ENCODE measurements at places on chromosomes 16 and 17.

DNA sequence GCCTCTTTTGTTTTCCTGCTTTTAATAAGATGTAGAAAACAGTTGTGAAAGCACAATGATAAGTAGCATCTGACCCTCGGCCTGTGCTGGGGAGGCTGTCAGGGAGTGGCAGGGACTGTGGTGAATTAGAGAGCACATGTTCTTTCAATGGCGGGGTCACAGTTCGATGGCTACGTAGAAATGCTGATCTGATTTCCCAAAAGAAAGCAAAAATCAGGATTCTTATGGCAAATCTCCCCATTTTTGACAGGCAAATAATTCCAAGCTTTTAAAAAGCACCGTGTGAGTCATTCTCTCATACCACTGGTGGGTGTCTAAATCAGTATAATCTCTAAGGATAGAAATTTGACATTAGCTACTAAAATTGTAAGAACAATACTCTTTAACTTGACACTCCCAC is 4.2 kb upstream of the MAPK7 start:
- no peak for DNase-seq

DNA sequence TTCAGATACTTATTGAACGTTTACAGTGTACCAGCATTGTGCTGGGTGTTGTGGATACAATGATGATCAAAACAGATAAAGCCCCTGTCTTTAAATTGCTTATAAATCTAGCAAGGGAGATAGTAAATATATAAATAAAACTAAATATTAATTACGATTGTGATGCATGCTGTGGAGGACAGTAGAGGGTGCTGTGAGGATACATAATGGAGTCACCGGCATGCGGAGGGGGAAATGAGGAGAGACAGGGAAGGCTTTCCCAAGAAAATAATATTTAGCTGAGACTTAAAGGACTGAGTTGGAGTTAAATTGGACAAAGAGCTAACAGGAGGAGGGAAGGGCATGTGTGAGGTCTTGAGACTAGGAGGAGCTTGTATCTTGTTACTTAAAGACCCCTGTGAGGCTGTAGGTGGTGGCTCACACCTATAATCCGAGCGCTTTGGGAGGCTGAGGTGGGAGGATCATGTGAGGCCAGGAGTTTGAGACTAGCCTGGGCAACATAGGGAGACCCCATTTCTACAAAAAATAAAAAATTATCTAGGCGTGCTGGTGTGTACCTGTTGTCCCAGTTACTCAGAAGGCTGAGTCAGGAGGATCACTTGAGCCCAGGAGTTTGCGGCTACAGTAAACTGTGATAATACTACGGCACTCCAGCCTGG is 2.4 kb downstream of the DHRS7B start:
- DNase-seq, result no peak

DNA sequence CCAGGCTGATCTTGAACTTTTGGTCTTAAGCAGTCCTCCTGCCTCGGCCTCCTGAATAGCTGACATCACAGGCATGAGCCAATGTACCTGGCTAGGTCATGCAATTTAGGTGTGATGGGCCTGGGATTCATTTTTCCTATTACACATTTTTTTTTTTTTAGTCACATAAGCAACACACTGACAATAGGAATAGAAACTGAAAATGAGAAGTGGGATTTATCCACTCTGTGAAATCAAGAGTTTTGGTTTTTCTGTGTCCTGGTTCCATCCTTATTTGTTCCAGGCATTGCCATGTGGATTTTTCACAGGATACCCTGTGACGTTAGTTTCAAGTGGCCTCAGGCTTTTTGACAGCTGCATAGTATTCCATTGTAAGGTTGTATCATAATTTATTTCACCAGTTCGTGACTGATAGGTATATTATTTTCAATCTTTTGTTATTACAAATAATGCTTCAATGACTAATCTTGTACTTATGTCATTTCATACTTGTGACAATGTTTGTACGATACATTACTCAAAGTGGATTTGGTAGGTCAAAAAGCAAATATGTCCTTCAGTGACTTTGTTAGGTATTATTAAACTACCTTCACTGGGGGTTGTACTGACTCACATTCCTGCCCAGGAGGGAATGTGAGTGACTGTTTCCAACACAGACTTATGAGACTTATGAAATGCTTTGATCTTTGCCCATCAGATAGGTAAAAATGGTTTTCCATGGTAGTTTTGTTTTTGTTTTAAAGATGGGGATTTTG is 10.6 kb downstream of the ADCY7 start:
- DNase-seq, result no peak

DNA sequence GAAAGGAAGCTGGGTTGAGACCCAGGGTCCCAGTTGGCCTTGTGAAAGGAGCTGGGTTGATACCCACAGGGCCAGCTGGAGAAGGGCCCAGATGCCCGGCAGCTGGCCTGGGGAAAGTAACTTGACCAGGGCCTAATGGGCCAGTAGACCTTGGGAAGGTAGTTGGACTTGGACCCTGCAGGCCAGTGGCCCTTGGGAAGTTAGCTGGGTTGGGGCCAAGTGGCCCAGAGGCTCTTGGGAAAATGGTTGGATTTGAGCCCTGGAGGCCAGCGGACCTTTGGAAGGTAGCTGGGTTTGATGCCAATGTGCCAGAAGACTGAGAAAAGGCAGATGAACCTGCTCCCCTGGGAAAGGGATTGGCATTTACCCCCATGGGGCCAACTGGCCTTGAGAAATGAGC is 13.4 kb downstream of the CHTF8 start:
- DNase-seq, result no peak

DNA sequence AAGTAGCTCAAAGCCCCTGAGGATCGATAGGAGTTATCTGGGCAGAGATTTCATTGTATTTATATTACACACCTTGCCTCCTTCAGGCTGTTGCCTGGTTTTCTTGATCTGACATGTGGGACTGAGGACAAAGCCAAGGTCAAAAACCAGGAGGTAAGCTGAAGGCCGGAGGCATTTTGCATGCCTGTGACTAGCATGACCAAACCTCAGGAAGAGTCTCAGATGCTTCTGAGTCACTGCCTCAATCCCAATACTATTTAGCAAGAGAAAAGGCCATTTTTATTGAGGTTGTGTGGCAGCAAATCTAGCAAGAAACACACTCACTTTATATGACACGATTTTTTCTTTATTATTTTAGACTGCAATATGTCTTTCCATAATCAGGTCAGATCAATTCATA is 968.1 kb downstream of the CDH11 start:
- DNase-seq, result no peak

DNA sequence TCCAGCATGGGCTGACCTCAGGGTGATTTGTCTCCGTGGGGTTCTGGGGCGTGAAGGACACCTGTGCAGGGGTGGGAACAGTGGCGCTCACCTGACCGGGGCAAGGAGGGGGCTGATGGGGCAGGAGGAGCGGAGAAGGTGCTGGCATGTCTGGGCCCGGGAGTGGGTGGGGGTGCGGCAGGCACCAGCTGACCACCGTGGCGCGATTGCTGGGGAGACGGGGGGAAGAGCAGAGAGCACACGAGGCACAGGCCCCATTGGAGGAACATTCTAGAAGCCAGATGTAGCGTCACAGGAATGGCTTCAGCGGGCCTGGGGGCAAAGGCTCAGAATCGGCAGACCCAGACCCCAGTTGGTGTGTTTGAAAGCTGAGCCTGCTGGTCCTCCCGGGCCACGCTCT is 12.1 kb downstream of the CACNA1H start:
- DNase-seq, result no peak

Measured in activated CD8-positive, alpha-beta memory T cell treated with anti-CD3 and anti-CD28 coated beads, Interleukin-2, amount 50 U/mL, for 4 hours (primary cell).